Thoracic aorta (tissue), 2 donors: ENCODE measurements at places on chromosomes 5 and 9. TPM values are rescaled to one million over a fixed set of nuclear protein-coding genes. Genes with fewer than 3 reads are reported as not detected.

- no peak for DNase-seq
Measured at GRCh38 chr5:91022518-91022917, 360.6 kb downstream of the ARRDC3 start.

IFNE gene
- total RNA-seq = not detected

DNA sequence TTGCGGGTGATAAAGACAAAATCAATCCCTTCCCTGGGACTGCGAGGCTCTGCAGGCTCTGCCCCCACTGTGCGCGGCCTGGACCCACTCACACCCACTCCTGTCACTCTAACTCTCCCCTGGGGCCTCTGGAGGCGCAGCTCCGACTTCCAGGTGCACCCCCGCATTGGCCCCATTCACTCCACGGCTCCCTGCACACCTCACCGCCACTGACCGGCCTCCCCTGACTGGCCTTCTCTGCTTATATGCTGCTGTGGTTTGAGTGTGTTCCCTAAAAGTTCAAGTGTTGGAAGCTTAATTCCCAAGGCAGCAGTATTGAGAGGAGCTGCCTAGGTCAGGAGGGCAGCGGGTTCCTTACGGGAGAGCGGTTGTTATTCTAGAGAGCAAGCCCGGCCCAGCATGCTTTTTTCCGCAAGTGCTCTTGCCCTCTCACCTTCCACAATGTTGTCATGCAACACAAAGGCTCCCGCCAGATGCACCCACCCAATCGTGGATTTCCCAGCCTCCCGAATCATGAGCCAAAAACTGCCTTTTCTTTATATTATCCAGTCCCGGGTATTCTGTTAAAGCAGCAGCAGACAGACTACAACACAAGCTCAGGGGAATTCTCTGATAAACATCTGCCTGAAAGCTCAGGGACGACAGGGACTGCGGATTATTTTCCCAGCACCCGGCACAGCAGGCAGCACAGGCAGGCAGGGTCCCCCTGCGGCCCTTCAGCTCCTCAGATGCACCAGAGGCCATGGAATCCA, 73.5 kb upstream of the LRRTM2 start:
- no peak for DNase-seq

PKD2L2 gene
- not detected for total RNA-seq

PCDHGB4 gene
- total RNA-seq = 11.6 TPM

- no peak for DNase-seq
Measured at GRCh38 chr9:30815585-30815984, 1568.9 kb upstream of the ACO1 start.

BNC2 gene
- total RNA-seq = 16.9 TPM

GRCh38 chr5:37665889-37666288, 174.0 kb downstream of the GDNF start:
- no peak for DNase-seq

DNA sequence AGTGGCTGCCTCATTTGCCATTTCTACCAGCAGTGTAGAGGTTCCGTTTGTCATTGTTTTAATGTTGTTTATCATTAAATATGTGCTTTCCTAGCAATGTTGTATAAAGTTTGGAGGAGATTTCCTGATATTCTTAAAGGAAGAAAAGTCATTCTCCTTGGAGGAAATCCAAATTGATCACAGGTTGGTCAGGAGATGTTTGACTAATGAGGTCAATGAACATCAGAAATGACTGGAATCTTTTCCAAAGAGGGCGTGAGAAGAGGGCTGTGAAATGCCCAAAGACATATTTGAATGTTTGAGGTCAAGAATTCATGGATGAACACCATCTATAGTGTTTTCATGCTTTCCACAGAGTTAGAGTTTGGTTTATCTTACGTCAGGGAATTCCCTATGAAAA, 471.3 kb downstream of the MAT2B start:
- DNase-seq = no peak

GRCh38 chr5:180090098-180090768, 18.7 kb upstream of the RNF130 start:
- DNase-seq = no peak

GRCh38 chr5:109516390-109516789, 106.6 kb upstream of the PJA2 start:
- no peak for DNase-seq

DNA sequence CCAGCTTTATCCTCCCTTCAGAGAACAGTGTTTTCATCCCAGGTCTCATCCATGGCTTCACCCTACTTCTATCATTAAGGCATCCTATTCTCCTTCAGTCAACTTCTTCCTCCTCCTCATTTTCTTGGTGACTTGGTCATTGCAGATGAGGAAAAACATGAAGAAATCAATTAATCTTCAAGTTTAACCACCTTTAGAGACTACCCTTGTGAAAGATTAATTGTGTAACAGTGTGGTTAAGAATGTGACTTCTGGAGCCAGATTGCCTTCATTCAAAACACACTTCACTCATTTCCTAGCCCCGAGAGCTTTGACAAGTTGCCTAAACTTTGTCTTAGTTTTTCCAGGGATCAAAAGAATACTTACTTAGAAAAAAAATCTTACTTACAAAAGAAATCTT, 110.0 kb downstream of the STK32A start:
- DNase-seq = no peak

GRCh38 chr9:6771722-6772121, 13.9 kb downstream of the KDM4C start:
- no peak for DNase-seq

GRCh38 chr5:176816043-176816745, 5.8 kb downstream of the UNC5A start:
- no peak for DNase-seq

DNA sequence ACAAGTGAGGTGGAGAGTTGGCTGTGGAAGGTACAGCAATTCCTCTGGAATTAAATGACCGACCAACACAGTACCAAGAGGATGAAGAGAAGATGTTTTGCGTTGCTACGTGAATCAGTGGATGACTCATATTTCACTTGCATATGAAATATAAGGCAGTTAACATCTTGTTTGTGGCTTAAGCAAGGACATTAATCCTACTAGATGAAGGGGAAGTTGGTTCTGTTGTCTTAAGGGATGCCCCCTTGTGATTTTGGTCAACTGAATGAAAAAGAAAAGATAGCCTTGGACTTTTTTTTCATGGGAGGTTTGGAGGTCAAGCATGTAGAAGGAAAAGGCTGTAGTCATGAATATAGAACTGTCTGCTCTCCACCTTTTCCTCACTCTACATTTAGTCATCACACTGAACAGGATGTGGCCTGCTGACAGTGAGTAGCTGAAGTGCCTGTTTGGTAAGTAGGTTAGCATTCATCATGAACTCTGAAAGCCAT, 33.9 kb downstream of the VLDLR start:
- peak; percentile 6 for DNase-seq

GPSM1 gene
- total RNA-seq = 33.6 TPM

GPR21 gene
- total RNA-seq = not detected

- no peak for DNase-seq
Measured at GRCh38 chr5:103393101-103393754, 134.7 kb downstream of the MACIR start.

EIF4E1B gene
- total RNA-seq = not detected

UBAP1 gene
- total RNA-seq = 52.3 TPM

GRCh38 chr5:116454417-116454927, 120.2 kb downstream of the SEMA6A start:
- DNase-seq = no peak

BTNL8 gene
- total RNA-seq = not detected

CDKN2B gene
- 2.6 TPM for total RNA-seq
